ENCODE measurements at places on chromosomes 3 and 15.
A peak's percentile ranks its signal among the peaks of the same experiment; 100 is the strongest.

DNA sequence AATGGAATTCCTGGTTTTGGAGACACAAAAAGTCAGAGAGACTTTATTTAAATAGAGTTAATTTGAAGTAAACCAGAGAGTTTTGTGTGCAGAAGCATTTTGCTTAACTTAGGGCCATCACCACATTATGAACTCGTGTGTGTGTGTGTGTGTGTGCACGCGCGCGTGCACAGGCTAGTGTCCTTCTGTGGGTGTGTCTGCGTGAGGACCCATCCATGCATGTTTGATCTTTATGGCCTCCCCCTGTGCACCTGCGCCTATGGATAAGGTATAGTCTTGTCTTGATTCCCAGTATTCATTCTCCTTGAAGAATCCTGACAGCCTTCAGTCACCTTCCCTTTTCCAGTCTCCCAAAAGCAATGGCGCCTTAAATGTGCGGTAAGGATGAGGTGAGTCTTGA lies 26.0 kb downstream of the MUC20 start:
- no peak for DNase-seq

DNA sequence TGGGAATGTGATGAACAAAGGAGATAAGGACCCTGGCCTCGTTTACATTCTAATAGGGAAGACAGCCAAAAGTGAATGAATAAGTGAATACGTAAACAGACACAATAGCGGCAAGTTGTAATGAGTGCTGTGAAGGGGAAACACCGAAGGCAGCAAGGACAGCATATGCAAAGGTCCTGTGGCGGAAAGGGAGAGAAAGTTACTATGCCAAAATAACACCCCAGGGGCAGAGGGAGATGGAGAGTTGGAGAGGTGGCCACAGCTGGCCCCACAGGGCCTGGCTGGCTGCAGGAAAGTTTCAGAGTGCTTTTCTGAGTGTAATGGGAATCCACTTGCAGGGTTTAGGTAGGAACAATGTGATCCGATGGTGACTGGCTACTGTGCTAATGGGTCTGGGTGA lies 91.9 kb downstream of the SLCO3A1 start:
- no peak for DNase-seq

DNA sequence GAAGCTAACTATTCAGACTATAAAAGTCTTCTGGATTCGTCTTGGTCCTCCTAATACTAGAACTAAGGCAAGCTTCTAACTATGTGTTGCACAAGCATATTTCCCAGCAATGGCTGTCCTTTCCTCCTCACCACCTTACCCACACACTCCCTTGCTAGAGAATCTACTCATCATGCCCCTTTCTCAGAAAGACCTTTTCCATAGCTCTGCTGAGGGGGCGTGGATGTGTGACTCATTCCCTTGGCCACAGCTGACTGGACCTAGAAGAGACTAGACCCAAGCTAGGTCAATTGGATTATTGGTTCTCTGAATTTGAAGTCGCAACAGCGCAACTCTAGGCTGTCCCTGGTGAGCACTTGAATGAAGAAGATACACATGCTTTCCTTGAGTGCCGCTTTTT lies 47.1 kb downstream of the ERC2 start:
- DNase-seq: no peak

- DNase-seq: no peak
Observed at GRCh38 chr15:101497484-101498034, 8.1 kb upstream of the PCSK6 start.

DNA sequence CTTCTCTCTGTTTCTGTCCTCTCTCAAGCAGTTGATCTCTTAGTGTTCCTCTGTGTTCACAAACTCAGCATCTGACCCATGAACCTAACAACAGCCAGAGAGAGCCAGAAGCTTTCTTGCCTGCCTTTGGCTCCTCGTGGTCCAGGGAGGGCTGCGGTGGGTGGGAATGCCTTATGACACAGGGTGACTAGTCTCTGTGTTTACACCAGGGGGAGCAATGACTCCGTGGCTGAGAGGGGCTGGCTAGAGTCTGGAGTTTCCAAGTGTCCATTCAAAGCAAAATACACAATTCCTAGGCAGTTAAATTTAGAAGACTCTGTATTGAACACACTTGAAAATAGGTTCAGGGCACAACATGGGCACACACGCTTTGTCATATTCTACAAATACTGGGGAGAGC lies 370.0 kb upstream of the FRG2C start:
- DNase-seq: no peak

DNA sequence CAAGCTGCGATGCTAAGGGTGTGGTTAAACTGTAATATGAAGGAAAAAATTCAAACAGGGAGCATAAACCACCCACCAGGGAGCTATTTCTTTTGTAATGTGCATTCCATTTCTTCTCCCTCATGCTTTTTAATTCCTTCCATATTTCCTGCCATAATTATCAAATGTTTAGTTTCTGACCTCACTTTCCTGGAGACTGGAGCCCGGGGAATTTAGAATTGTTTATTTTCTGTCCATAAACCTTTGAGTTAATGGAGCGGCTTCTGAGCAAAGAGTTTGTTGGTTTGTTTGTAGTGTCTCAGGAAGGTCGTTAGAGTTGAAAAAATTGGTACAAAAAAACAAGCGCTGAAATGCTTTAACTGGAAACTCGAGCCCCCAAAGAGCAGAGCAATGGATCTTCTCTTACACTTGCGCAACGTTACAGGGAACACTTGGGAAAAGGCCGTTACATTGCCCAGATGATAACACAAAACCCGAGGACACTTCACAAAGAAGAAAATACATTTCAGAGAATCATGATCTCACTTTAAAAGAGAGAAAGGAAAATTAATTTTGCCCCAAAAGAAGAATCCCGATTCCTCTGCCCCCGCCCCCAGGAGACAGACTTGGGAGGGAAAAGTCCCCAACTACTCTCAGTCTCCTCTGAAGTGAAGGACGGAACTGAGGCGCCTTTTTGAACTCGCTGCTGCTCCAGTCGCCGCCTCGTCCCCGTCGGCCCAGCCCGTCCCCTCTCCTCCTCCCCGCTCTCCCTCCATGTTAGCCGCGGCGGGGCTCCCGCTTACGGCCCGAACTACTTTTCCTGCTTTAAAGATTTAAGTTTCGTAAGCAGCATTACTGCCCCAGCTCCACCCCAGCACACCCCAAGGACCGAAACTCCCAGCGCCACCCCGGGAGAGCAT lies 842 bp downstream of the FSTL1 start:
- no peak for DNase-seq

- DNase-seq: peak; percentile 80
Observed at GRCh38 chr3:120147072-120147871, 53.0 kb upstream of the GSK3B start.

- DNase-seq: peak; percentile 21
Observed at GRCh38 chr3:155744626-155745324, at the start of gene PLCH1. Gene PLCH1 (minus strand): TSS chr3:155745071. CDS start chr3:155704224, 40,847 bp downstream.

- no peak for DNase-seq
Observed at GRCh38 chr3:135268941-135269532, 474.0 kb downstream of the EPHB1 start.

DNA sequence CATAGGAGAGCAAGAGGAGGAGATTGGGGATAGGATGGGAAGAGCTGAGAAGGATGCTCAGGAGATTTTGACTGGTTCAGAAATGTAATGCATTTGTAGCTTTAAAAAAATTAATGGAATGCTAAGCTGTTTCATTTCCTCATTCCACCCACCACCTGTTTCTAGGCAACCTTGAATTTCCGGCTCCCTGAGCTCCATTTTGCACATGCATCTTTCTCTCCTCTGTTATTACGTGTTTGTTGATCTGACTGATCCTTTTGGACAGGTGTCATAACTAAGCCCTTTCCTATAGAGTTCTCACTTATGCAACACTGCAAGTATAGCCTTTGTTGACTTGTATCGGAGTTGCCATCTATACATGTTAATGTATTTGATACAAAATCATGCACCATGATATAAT lies 4.3 kb downstream of the TMPRSS7 start:
- no peak for DNase-seq

DNA sequence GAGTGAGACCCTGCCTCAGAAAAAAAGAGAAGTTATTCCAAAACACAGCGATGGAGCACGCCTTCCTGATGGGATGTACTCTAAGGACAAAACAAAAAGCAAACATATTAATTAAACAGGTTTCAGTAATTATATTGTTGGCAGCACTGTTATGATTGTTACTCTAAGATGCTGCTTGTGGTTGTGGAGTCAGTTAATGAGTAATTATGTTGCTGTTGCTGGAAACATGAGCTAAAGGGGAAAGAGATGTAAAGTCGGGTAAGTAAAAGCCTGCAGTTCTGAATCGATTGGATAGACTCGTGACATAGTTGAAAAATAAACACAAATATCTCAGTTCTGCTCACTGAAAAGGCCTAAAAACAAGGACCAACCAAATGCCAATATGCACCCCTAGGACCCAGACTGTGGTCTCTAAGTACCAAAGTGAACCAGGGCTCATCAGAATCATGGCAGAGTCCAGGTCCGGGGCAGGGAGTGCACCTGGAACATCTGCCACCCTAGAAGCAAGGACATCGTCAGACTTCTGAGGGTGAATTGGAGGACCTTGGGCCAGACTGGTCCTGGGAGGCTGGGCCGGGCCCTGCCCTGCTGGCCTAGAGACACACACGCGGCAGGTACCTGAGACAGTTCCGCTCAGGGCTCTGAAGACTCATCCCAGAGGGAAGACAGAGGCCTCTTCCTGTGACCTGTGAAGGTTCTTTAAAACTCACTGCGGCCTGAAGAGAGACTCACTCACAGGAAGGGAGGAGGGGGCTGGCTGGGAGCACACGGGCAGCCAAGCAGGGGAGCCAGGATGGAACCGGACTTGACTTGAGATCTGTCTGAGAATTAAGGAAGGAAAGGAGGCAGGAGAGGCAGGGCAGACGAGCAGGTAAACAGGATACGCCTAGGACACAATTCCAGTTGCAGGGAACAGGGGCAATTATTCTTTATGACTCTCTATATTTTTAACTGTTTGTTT lies 140.5 kb downstream of the LRRK1 start:
- DNase-seq: no peak

DNA sequence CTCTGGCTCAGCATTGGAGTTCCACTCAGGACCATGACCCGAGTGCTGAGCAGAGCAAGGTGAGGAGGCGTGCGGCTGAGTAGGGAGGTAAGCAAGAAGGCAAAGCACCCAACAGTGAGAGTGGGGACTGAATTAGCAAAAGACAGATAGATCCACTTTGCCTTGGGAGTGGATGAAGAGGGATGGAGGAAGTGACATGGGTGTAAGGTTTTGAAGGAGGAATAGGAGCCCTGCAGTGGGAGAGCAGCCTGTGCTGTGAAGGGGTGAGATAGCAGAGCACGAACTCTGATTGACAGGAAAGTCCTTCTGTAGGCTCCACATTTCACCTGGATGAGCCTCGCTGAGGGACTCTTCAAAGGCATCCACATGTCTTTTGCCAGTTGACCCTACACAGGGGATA lies 522.6 kb downstream of the NTRK3 start:
- DNase-seq: no peak

DNA sequence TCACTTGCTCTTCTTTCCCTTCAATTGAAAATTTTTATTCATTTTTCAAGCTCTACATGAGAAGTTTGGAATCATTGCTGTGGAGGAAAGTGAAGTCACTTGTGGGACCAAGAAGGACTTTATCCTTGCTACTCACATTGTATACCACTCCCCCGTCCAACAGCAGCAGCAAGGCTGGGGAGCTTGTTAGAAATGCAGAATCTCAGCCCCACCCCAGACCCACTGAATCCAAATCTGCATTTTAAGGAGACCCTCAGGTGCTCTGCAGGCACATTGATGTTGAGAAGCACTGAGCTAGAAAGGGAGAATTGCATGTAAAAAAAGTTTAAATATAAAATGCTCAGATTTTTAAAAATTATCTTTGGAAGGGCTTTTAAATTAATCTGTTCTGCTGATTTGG lies 202.3 kb upstream of the MRPL3 start:
- no peak for DNase-seq

DNA sequence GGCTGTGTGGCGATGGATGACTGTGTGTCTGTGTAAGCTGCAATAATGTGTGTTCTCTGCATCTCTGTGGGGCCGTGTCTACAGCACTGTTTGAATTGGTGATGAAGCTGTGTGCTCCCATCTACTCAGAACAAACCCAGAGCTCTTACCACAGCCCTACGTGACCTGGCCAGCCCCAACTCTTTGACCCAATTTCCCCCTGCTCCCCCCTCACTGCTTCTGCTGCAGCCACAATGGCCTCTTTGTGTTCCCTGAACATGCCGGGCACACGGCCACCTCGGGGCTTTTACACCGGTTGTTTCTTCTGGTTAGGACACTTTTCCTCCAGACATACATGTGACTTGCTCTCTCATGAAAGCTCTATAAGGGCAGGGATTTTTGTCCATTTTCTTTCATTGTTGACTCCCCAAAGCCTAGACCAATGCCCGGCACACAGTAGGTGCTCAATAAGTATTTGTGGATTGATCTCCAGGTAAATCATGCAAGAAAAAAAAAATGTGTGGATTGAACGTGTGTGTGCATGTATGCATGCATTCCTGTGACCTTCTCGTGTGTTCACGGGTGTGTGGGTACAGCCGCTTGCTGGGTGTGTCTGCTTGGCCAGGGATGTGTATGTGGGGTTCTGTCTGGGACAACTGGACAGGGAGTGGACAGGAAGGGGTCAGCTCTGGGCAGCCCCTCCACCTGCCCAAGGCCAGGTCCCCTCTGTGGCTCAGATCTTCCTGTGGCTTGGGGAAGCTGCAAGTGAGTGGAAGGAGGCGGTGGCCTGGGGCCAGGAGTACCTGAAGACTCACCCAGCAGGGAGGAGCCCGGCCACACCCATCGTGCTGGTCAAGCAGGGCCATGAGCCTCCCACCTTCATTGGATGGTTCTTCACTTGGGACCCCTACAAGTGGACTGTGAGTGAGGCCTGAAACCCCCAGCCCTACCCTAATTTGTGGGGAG lies 14.8 kb downstream of the VILL start:
- DNase-seq: no peak

DNA sequence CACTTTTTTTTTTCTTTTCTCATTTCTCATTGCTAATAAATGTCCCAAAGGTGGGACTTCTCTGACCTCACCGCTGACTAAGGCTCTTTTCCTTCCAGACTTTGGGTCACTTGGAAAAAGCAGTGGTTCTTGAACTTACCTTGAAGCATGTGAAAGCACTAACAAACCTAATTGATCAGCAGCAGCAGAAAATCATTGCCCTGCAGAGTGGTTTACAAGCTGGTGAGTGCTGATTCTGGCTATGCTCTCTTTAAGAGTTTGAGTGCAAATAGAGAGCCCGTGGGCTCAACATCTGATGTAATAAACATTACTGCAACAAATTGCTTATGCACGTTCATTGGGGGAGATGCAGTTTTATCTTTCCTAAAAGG lies 2.0 kb downstream of the BHLHE40 start:
- DNase-seq: peak; percentile 30
